ENCODE measurements at places on chromosomes 2 and 18.
A peak's percentile ranks its signal among the peaks of the same experiment; 100 is the strongest.

GRCh38 chr2:62074233-62074632 is 121.7 kb upstream of the B3GNT2 start:
- DNase-seq: no peak

- no peak for DNase-seq
These were observed 474 bp upstream of the GCA start for GRCh38 chr2:162343492-162343823.

DNA sequence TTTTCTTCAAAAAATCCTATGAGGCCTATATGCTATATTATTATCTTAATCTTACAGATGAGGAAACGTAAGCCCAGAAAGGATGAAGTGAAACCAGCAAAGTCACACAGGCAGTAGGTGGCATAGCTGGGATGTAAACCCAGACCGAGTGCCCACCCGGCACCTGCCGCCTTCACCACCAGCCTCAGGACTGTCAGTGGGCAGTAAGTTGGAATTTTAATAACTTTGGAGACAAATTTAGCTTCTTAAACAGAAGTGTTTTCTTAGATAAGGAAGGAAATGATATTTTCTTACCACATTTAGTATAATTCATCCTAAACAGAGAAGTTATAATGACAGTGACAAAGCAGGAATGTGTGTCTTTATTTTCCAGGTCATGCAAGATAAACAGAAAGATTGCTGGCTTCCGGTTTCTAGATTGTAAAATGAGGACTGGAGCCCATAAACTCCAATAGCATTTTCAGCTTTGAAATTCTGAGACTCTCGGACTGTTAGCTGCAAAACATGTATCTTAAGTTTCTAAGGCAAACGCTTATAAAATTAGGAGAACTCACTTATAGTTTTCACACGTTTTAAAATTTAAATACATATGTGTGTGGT is 59.3 kb downstream of the CD8B2 start:
- peak; percentile 15 for DNase-seq

- DNase-seq: no peak
These were observed 69.3 kb upstream of the SNTG2 start for GRCh38 chr2:881204-881918.

DNA sequence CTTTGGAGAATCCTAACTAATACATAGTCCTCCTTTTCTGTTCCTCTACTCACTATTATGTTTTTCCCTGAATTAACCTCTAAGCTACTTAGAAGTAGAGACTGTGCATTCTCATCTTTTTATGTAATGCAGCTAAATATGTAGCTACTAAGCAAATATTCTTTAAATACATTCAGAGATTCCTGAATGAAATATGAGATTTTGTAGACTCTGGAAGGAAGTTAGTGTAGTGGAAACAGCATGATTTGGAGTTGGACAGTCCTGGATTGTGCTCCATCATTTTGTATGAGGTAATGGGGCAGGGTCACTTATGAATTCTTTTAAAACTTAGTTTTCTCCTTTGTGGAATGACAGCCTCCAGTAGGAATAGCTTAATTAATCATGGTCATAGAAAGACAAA is 24.7 kb upstream of the NT5C1B start:
- DNase-seq: no peak

GRCh38 chr2:226698671-226699070 is 100.9 kb downstream of the IRS1 start:
- DNase-seq: no peak

- DNase-seq: no peak
These were observed 290.4 kb upstream of the RBMS1 start for GRCh38 chr2:160784034-160784433.

GRCh38 chr18:80238651-80239260 is 8.6 kb downstream of the PARD6G start:
- no peak for DNase-seq

GRCh38 chr18:34611904-34612303 is 98.2 kb upstream of the DTNA start:
- DNase-seq: no peak

DNA sequence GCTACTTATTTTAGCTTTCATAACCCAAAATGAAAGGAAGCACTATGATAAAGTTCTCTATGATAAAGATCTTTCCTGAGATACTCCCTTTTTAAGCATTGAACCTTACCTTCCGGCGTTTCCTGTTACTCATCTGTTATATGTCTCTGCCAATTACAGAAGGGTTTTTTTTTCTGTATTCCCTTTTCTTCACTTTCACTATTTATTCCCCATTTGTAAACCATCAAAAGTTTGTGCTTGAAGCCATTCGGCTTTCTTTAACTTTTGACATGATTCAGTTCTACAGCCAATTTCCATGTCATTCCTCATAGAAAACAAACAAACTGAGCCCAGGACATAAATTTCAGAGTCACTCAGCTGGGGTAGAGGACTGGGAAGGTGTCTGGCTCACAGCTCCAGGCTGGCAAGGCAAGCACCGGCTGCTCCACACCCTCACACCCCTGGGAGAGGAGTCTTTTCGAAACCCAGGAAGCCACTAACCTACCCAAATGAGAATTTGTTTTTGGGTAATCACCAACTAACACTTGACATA is 429.4 kb upstream of the TRIB2 start:
- DNase-seq: no peak

- DNase-seq: no peak
These were observed 148.6 kb downstream of the MAIP1 start for GRCh38 chr2:200104015-200104414.

GRCh38 chr18:23149570-23149969 is 14.3 kb downstream of the CABLES1 start:
- DNase-seq: no peak

DNA sequence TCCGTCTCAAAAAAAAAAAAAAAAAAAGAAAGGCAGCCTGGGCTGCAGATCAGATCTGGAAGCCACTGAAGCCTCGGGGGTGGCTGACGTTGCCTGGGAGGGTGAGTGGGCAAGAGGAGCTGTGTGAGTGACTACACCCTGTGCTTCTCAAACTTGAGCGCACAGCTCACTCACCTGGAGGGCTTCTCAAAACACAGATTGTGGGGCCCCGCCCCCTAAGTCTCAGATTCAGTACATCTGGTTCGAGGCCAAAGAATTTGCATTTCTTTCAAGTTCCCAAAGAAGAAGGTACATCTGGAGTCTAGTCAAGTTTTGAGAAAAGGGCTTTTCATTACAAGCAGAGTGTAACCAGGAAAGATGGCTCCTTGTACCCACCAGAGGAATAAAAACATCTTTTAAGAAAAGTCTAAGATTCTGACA is 97.7 kb upstream of the CAB39 start:
- DNase-seq: no peak

GRCh38 chr2:204282525-204282924 is 262.8 kb upstream of the PARD3B start:
- no peak for DNase-seq

DNA sequence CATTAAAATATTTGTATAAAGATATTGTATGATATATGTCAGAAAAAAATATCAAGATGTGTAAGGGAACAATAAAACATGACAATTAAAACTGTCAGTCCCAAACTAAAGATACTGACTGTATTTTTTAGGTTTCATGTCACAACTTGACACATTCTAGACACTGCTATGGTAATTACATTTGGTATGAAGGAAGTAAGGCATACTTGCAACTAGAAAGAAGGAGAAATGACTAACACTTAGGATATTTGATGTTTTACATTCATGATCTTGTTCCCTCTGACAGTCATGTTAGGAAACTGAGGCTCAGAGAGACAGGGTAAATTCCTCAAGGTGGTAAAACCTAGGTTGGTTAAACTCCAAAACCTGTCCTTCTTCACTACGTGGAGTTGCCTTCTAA is 68.3 kb downstream of the TMEFF2 start:
- no peak for DNase-seq

- DNase-seq: no peak
These were observed 95.3 kb downstream of the COPS8 start for GRCh38 chr2:237180987-237181386.

- peak; percentile 26 for DNase-seq
These were observed 41.5 kb upstream of the RPE start for GRCh38 chr2:209960676-209961630.

Data from CD14-positive monocyte (primary cell).